ENCODE measurements at places on chromosomes 2 and 18.

DNA sequence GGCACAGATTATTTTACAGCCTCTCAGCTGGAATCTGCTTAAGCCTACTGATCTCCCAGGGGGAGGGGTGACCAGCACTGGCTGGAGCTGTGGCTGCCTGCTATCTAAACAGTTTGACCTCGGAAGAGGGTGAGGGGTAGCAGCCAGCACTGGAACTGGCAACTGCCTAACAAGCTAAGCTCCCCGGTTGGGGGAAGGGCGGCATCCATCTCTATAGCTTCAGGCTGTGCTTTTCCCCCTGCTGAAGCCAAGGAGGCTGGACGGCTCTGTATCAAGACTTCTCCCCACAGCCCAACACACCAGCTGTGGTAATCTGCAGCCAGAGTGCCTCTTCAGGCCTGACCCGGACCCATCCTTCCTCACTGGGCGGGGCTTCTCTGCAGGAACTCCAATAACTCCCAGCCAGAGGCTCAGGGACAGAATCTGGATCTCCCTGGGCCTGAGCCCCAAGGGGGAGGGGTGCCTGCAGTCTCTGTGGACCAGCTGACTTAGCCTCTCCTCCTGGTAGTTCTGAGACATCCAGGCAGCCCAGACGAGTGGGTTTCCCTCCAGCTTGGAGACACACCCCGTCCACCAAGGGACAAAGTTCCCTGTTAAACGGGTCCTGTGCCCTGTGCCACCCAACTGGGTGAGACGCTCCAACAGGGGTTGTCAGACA is 560.2 kb downstream of the LRP1B start:
- DNase-seq: no peak

- DNase-seq: no peak
Observed at GRCh38 chr2:165594935-165595255, 125.4 kb downstream of the CSRNP3 start.

DNA sequence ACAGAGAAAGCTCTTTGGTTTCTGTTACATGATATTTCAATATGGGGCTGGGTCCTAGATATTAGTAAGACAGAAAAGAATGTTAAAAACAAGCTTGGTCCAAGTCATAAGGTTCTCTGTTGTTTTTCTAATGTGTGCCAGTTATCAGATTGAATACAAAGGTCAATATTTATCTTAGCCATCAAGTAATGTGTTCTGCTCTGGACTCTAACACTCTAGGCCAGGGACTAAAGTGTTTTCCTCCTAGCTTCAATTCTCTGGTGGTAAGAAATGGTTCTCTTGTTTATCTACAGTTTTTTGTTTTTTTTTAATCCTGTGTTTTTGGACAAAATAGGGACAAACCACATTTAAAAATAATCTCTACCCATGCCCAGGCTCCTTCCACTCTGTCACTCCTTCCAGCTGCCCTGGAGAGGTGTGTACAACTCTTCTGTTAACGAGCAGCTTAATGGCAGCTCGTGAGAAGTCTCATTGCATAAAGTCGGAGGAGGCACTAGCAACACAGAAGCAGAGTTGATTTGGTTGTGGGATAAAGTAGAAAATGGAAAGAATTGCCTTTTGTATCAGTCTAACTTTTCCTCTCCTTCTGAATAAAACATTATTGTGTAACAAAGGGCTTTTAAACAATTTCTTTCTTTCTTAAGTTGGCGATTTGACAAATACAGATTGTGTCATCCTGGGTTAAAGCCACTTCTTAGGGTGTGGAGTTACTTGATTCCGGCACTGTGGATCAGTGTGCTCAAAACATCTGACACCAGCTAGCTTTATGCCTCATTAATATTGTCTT is 8.0 kb upstream of the SESTD1 start:
- peak; percentile 68 for DNase-seq

- DNase-seq: no peak
Observed at GRCh38 chr18:67790527-67790926, 274.0 kb upstream of the DSEL start.

GRCh38 chr2:177010146-177010545 is 202.4 kb upstream of the HNRNPA3 start:
- DNase-seq: no peak

- DNase-seq: no peak
Observed at GRCh38 chr2:26687328-26687727, 5.2 kb upstream of the KCNK3 start.

Measured in fibroblast of skin of right quadriceps (primary cell).